Stimulated activated CD4-positive, alpha-beta T cell treated with anti-CD3 and anti-CD28 coated beads, Interleukin-1b, Interleukin-23, amount 100 ng/mL, for 48 hours (primary cell): ENCODE measurements at places on chromosomes 13 and 19.
A peak's percentile ranks its signal among the peaks of the same experiment; 100 is the strongest.

- no peak for DNase-seq
These were observed 70.9 kb upstream of the MYO16 start for GRCh38 chr13:108558489-108558888.

- no peak for DNase-seq
These were observed 88.5 kb downstream of the TEX26 start for GRCh38 chr13:31020996-31021395.

- no peak for DNase-seq
These were observed 89.2 kb downstream of the DHRS12 start for GRCh38 chr13:51714663-51715168.

GRCh38 chr13:52925775-52926285 lies 77.4 kb upstream of the PCDH8 start:
- DNase-seq = no peak

DNA sequence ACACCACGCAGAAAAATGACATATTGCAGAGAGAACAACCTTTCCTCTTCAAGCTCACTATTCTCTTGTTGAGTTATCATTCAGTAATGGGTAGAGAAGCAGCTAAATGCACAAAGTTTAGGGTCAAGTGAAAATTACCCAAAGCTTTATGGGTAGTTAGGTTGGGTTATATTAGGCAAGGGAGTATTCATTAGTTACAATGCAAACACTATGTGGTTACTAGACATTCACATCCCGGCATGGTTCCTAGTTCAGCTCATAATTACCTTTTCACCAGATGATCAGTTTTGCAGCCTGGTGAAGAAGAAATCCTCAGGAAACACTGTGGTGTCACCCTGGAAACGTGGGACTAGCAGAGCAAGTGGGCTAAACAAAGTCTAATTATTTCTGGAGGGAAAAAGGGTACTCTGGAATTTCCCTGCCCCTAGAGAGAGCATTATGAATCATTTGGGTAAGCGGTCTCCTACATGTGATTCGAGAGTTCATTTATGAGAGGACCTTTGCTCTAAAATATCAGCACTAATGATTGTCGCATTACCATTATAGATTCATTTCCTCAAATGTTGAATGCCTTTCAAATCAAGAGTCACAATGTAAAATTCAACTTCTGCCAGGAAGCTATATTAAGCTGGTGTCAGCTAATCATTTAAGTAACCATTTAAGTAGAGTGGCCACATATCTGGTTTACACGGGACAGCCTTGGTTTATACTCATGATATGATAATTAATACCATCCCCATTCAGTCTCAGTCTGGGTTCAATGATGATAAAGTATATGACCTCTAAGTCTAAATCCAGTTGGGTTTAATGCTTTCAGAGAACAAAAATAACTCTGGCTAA lies 1208.0 kb downstream of the DIAPH3 start:
- no peak for DNase-seq

DNA sequence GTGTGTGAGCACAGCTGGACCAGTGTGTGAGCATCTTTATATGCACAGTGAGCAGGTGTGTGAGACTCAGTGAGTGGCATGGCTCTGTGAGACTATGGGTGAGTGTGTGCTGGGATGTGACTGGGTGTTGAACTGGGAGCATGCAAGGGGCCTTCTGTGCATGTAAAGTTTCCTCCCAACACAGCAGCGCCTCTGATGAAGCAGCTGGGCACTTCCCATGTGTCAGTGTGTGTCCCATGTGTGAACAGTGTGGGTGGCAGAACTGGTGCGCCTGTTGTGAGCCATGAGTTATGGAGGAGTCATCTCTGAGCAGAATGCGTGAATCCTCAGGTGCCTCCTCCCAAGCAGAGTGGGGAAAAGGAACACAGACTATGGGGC lies 24.1 kb downstream of the LGALS16 start:
- peak; percentile 80 for DNase-seq

DNA sequence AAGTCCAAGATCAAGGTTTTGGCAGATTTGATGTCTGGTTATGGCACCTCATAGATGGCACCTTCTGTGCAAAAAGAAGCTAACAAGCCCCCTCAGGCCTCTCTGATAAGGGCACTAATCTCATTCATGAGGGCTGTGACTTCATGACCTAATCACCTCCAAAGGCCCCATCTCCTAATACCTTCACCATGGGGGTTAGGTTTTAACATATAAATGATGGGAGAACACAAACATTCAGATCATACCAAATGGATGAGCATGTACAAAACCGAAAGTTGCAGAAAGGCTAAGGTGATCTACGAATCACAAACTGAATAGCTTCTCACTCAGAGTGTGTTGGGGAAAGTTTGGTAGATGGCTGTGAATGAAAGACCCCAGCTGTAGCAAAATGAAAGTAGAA lies 217.4 kb downstream of the TBC1D4 start:
- no peak for DNase-seq

GRCh38 chr19:33450689-33451088 lies 70.9 kb downstream of the PEPD start:
- DNase-seq = no peak

DNA sequence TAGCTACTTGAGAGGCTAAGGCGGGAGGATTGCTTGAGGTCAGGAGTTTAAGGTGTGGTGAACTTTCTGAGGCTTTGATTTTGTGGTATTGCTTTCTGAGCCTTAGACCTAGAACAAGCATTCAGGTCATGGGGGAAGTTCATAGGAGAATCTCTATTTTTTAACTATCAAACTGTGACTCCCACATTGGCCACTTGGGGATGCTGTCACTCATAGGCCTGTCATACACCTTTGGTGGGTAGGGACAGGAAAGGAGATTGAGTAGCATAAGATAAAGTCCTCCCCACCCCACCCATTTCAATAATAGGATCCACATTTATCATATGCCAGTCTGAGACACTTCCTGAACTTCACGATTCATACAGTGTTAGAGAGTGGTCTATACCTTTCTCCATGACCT lies 41.9 kb upstream of the PSG2 start:
- no peak for DNase-seq

- no peak for DNase-seq
These were observed 211.7 kb downstream of the LIG4 start for GRCh38 chr13:108003626-108004025.

- no peak for DNase-seq
These were observed 194.2 kb downstream of the POU4F1 start for GRCh38 chr13:78409172-78409571.

- no peak for DNase-seq
These were observed 401.1 kb upstream of the SPRY2 start for GRCh38 chr13:80742033-80742432.
